Mononuclear cell (primary cell): ENCODE measurements at places on chromosomes 5 and 9. TPM values are rescaled to one million over a fixed set of nuclear protein-coding genes. Genes with fewer than 3 reads are reported as not detected.

Gene BTNL3
- total RNA-seq, result not detected

Gene MYMK
- total RNA-seq, result not detected

Gene DNAH5
- total RNA-seq, result not detected

Gene ANKRD34B
- 0.10 TPM for total RNA-seq

Gene MEF2C
- 30.0 TPM for total RNA-seq

Gene WDR55
- total RNA-seq, result 11.8 TPM

Gene PTGES
- total RNA-seq, result 8.7 TPM

Gene EGFLAM
- not detected for total RNA-seq

Gene TNC
- 0.10 TPM for total RNA-seq

Gene C9orf50
- total RNA-seq, result not detected

Gene SELENOP
- 1.7 TPM for total RNA-seq

Gene SHC3
- total RNA-seq, result under 0.01 TPM

Gene CATSPER3
- total RNA-seq, result 0.10 TPM

Gene LMBRD2
- total RNA-seq, result 4.1 TPM

Gene PPP2CA
- total RNA-seq, result 173 TPM

Gene PTPN3
- under 0.01 TPM for total RNA-seq

Gene PCDHA12
- not detected for total RNA-seq

Gene NR5A1
- total RNA-seq, result not detected

Gene GABRP
- 0.10 TPM for total RNA-seq

Gene ZNF483
- total RNA-seq, result 29.9 TPM

Gene ANXA1
- total RNA-seq, result 653 TPM

Gene TAF11L7
- total RNA-seq, result not detected

Gene DMGDH
- total RNA-seq, result not detected

Gene TSSK1B
- total RNA-seq, result 0.10 TPM

Gene TMEM215
- not detected for total RNA-seq

Gene FBP2
- total RNA-seq, result not detected

Gene GNA14
- not detected for total RNA-seq

Gene PRDM9
- not detected for total RNA-seq

Gene ROR2
- not detected for total RNA-seq

Gene CDH12
- total RNA-seq, result under 0.01 TPM

Gene MRPS30
- 44.8 TPM for total RNA-seq

Gene CA9
- total RNA-seq, result not detected

Gene IL6ST
- 458 TPM for total RNA-seq

Gene SPACA9
- 0.52 TPM for total RNA-seq

Gene SPATA31E1
- total RNA-seq, result not detected

Gene ISL1
- not detected for total RNA-seq

Gene GRXCR2
- total RNA-seq, result not detected

Gene FAF2
- total RNA-seq, result 30.1 TPM

Gene FUT7
- total RNA-seq, result 2.6 TPM

Gene PCDHB11
- not detected for total RNA-seq

Gene TLX3
- not detected for total RNA-seq

Gene BHMT
- not detected for total RNA-seq

Gene LRRC70
- 8.6 TPM for total RNA-seq

Gene MINAR2
- total RNA-seq, result not detected

Gene GARNL3
- total RNA-seq, result 1.0 TPM

Gene FAM169A
- total RNA-seq, result 29.3 TPM

Gene DEPDC1B
- 0.63 TPM for total RNA-seq

Gene LCP2
- 440 TPM for total RNA-seq

Gene MZB1
- 2.9 TPM for total RNA-seq

Gene TMEM252
- total RNA-seq, result not detected

Gene IL13
- 0.31 TPM for total RNA-seq

Gene PLAC8L1
- total RNA-seq, result not detected

Gene MOB3B
- total RNA-seq, result 1.4 TPM

Gene NEUROG1
- not detected for total RNA-seq

Gene TMC1
- 0.52 TPM for total RNA-seq
